ENCODE measurements at places on chromosomes 7 and 10. TPM values are rescaled to one million over a fixed set of nuclear protein-coding genes. Genes with fewer than 3 reads are reported as not detected.

GRCh38 chr7:108109221-108109908 is 20.8 kb downstream of the LAMB4 start:
- H3K27ac ChIP-seq: no peak overlapping the region
- H3K27me3 ChIP-seq: no peaks in the 10 kb centered on the region
- no peak overlapping the region for H3K4me3 ChIP-seq
- no peaks in the 10 kb centered on the region for H3K4me1 ChIP-seq

- peaks cover 2% of the 10 kb centered on the region for H3K4me1 ChIP-seq
- no peaks in the 10 kb centered on the region for H3K27me3 ChIP-seq
- H3K27ac ChIP-seq: no peak overlapping the region
- no peak for DNase-seq
- no peak overlapping the region for H3K4me3 ChIP-seq
- no peaks in the 10 kb centered on the region for H3K36me3 ChIP-seq
Measured at GRCh38 chr7:73669288-73669701, 1.7 kb downstream of the VPS37D start.

DNA sequence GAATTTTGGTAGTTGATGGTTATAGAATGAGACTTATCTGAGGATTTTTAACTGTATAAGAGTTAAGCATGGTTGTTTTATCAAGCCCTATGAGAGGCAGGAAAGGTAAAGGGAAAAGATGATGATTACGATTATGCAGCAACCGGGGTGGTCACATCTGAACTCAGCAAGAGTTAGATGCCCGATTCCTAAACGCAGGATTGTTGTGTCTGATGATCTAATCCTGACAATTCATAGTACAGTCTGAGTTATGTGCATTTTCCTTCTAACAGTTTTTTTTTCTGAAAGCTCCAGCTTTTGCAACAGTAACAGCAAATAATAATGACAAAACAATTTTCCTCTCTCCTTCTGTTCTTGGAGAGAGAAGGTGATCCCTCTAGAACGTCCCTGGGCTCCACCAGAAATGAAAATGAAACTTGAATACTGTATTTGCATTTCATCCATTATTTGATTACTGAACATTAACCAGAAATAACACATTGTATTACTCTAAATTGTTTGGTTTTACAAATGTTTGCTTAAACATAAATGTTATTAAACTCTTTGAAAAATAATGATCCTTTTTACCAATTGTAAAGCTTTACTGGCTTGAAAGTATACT is 176.5 kb upstream of the CCDC6 start:
- DNase-seq: no peak
- no peaks in the 10 kb centered on the region for H3K27me3 ChIP-seq
- no peak overlapping the region for H3K27ac ChIP-seq
- H3K4me1 ChIP-seq: no peaks in the 10 kb centered on the region
- H3K36me3 ChIP-seq: no peaks in the 10 kb centered on the region
- H3K4me3 ChIP-seq: no peak overlapping the region

DNA sequence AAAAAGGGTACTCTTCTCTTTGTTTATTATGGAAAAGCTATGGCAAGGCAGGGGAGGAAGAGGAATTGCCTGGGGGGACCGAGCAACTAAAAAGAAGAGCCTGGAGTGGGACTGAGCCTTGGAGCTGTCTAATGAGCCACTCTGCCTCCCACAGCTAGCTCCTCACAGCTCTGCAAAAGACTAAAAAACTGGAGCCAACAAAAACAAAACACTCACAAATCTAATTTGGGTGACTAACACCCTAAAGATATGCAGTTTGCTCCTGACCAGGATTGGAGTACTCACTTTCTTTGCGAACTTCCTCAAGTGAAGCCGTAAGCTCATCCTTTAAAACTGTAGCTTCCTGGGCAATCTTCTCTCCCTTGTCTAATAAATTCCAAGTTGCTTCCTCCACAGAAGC is 89.4 kb downstream of the CTNNA3 start:
- no peak overlapping the region for H3K27ac ChIP-seq
- no peak for DNase-seq
- no peak overlapping the region for H3K4me3 ChIP-seq
- no peaks in the 10 kb centered on the region for H3K27me3 ChIP-seq

DNA sequence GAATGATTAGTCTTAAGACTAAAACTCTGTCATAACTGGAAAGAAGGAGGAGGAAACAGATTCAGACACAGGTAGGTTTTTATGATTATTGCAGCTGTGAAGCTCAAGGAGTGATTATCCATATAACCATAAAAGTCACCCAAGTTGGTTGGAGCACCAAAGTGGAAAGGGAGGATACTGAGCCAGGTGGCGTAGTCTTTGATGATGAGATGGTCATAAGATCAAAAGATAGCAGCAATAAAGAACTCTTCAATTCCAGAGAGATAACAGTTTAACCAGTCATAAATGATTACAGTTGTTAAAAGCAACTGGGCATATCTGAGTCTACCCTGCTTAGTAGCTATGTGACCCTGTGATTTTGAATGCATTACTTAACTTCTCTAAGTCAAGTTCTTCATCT is 8.4 kb downstream of the ABCB1 start:
- H3K4me3 ChIP-seq: no peak overlapping the region
- DNase-seq: no peak
- no peaks in the 10 kb centered on the region for H3K27me3 ChIP-seq
- no peaks in the 10 kb centered on the region for H3K4me1 ChIP-seq
- no peak overlapping the region for H3K27ac ChIP-seq

DNA sequence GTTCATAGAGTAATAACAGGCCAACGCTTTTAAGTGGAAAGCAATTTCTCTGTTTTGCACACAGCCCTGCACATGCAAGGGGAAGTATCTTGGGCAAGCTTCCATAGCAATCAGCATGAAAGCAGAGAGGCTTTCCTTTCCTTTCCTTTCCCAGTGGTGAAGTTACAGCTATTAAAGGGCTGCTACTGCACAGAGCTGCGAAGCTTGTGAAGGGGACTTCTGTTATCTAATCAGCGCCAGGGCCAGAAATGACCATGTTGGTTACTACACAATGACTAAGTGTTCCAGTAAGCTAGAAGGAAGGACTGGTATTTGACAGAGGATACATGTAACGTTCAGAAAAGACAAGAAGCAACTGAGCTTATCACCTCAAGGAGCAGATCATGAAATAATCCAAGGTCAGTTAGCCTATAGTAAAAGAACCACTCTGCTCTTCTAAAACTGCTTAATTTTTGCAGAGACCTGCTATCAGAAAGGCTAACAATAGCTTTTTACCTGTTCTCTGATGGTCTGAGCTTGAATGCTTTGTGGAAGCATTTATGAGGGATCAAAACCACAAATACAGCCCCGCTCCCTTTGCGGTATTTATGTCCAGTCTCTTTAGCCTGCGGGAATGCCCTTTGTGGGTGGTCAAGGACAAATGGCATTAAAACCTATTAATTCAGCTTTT is 45.9 kb downstream of the SGMS1 start:
- peaks cover 5% of the 10 kb centered on the region for H3K4me1 ChIP-seq
- H3K27ac ChIP-seq: no peak overlapping the region
- no peak for DNase-seq

- H3K27me3 ChIP-seq: no peaks in the 10 kb centered on the region
- no peaks in the 10 kb centered on the region for H3K4me1 ChIP-seq
- no peak overlapping the region for H3K4me3 ChIP-seq
- H3K27ac ChIP-seq: no peak overlapping the region
Measured at GRCh38 chr10:49076319-49076718, 39.0 kb downstream of the VSTM4 start.

GRCh38 chr10:104076743-104077160 is 8.9 kb downstream of the COL17A1 start:
- no peaks in the 10 kb centered on the region for H3K27me3 ChIP-seq
- H3K27ac ChIP-seq: no peak overlapping the region
- no peaks in the 10 kb centered on the region for H3K36me3 ChIP-seq

DNA sequence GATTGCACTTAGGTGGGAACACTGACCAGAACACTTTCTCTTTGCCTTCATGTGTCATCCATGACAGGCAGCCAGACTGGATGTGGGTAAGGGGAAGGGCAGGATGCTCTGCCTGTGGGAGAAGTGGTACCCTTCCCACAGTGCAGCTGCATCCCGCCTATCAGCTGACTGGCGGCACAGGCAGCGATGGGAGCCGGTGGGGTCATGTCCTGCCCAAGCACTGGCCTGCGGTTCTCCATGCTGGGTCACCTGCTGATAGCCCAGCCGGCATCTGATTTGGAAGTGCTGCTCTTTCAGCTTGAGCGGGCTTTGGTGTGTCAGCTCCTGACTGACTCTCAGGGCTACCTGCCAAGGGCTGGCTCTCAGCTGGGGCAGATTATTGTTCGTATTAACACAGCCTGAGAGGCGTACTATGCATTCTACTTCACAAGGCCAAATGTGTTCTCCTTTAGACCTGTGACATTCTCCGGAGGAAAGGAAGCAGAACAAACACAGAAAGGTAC is 105.2 kb upstream of the PDLIM1 start:
- no peak overlapping the region for H3K4me3 ChIP-seq
- H3K4me1 ChIP-seq: no peaks in the 10 kb centered on the region
- DNase-seq: no peak
- no peaks in the 10 kb centered on the region for H3K27me3 ChIP-seq

- no peaks in the 10 kb centered on the region for H3K4me1 ChIP-seq
- no peak overlapping the region for H3K4me3 ChIP-seq
- H3K27me3 ChIP-seq: no peaks in the 10 kb centered on the region
- no peak for DNase-seq
Measured at GRCh38 chr10:61175316-61175715, 231.3 kb upstream of the RHOBTB1 start.

GRCh38 chr10:46028584-46029460 is 1.6 kb downstream of the NCOA4 start:
- H3K27ac ChIP-seq: peak overlapping the region; percentile 62
- H3K4me1 ChIP-seq: peaks cover 30% of the 10 kb centered on the region
- H3K4me3 ChIP-seq: peak overlapping the region; percentile 77
- no peaks in the 10 kb centered on the region for H3K27me3 ChIP-seq

- H3K36me3 ChIP-seq: peaks cover 29% of the 10 kb centered on the region
- H3K4me3 ChIP-seq: peak overlapping the region; percentile 65
- H3K4me1 ChIP-seq: peaks cover 37% of the 10 kb centered on the region
- peak overlapping the region; percentile 97 for H3K27ac ChIP-seq
Measured at GRCh38 chr7:5218564-5219360, 28.7 kb downstream of the WIPI2 start.

- H3K27me3 ChIP-seq: no peaks in the 10 kb centered on the region
- DNase-seq: no peak
- H3K36me3 ChIP-seq: no peaks in the 10 kb centered on the region
Measured at GRCh38 chr10:44384601-44385025, 284 bp downstream of the CXCL12 start.

DNA sequence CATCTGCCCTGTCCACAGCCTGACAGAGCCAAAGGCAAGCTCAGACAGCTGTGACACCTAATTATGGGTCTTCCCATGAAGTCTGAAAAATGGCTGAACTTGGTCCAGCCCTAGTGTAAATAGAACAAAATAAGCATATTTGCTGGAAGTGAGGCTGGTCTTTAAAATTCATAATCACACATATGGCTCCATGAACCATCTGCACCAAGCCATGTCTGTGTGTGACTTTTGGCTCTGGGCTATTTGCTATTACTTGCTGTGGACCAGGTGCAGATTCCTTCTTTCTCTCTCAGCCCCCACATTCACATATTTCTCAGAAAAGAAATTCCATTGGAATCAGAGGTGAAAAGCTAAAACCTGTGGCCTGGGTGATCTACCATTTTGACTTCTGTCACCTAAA is 175.9 kb downstream of the PDE1C start:
- no peaks in the 10 kb centered on the region for H3K4me1 ChIP-seq
- H3K4me3 ChIP-seq: no peak overlapping the region
- 0 out of 2 replicates have a peak, but pooled peaks cover 3% of the 10 kb centered on the region for H3K27me3 ChIP-seq
- H3K27ac ChIP-seq: no peak overlapping the region
- no peak for DNase-seq
- H3K36me3 ChIP-seq: no peaks in the 10 kb centered on the region

DNA sequence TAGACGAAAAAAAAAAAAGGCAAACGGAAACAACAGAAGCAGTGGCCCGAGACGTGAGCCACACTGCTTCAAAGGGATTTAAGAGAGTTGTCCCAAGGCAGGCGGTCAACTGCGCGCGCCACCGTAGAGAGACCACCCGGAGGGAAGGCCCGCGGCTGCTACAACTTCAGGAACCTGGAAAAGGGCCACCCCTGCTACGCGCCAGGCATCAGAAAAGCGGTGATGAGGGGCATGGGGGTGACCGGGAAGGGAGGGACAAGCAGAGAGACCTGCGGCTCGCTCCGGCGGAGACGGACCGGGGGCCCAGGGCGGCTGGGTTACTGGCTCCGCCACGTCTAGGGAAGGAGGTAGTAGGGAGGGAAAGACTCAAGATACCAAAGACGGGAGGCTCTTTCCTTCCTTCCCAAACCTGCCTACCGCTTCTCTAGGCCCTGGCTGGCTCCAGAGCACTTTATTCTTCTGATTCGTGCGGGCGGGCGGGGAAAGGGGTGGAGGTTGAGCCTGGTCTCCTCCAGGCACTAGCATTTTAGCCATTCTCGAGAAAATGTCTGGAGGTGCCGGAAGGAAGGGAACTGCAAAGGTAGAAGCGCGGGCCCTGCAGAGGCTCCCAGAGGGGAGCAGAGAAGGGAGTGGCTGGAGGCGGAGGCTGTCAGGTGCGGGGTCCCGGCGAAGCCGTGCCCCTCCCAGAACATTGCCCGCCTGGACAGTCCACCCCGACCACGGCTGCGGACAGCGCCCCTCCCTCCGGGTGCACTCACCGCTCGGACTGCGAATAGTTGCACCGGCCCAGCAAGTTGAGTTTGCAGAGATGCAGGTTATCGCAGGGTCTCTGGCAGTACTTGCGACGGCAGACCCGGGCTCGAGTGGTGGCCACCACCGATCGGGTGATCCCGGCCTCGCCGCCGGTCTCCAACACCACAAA is 993 bp downstream of the ZC3HAV1 start:
- peaks cover 39% of the 10 kb centered on the region for H3K4me1 ChIP-seq
- H3K4me3 ChIP-seq: peak overlapping the region; percentile 99
- H3K36me3 ChIP-seq: peaks cover 9% of the 10 kb centered on the region
- DNase-seq: peak; percentile 79

DNA sequence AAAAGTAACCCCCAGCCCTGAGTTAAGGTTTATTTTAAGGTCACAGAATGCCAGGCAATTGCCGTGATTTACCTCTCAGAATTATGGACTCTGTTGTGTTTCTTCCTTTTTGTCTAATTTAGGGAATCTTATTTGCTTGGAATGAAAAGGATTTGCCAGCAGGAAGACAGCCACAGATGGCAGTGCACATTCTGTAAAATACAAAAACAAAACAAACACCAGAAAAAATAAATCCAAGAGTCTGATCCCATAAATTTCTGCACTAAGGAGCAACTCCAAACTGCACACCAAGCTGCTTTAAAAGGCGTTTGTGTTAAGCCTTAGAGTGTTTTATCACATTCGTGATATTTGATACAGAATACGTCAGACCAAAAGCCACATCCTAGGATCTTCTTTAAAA is 199.0 kb upstream of the C7orf33 start:
- H3K4me1 ChIP-seq: no peaks in the 10 kb centered on the region
- no peak for DNase-seq
- H3K36me3 ChIP-seq: no peaks in the 10 kb centered on the region
- H3K4me3 ChIP-seq: no peak overlapping the region

- H3K27ac ChIP-seq: no peak overlapping the region
- peak overlapping the region; percentile 31 for H3K4me3 ChIP-seq
- H3K27me3 ChIP-seq: no peaks in the 10 kb centered on the region
- no peak for DNase-seq
Measured at GRCh38 chr10:119782981-119783664, 57.3 kb downstream of the INPP5F start.

- no peaks in the 10 kb centered on the region for H3K4me1 ChIP-seq
- DNase-seq: no peak
- no peak overlapping the region for H3K4me3 ChIP-seq
- no peaks in the 10 kb centered on the region for H3K27me3 ChIP-seq
- no peak overlapping the region for H3K27ac ChIP-seq
Measured at GRCh38 chr10:22913474-22914092, 14.3 kb upstream of the ARMC3 start.

COL26A1 gene
- total RNA-seq: not detected

HMX3 gene
- total RNA-seq: not detected

PALD1 gene
- total RNA-seq: 54.7 TPM

FOXP2 gene
- not detected for total RNA-seq

TMEM130 gene
- not detected for total RNA-seq

SLC26A4 gene
- total RNA-seq: 0.19 TPM

IRF5 gene
- 11.5 TPM for total RNA-seq

All from Karpas-422 (cell line).